ENCODE measurements at places on chromosomes 12 and 14.

DNA sequence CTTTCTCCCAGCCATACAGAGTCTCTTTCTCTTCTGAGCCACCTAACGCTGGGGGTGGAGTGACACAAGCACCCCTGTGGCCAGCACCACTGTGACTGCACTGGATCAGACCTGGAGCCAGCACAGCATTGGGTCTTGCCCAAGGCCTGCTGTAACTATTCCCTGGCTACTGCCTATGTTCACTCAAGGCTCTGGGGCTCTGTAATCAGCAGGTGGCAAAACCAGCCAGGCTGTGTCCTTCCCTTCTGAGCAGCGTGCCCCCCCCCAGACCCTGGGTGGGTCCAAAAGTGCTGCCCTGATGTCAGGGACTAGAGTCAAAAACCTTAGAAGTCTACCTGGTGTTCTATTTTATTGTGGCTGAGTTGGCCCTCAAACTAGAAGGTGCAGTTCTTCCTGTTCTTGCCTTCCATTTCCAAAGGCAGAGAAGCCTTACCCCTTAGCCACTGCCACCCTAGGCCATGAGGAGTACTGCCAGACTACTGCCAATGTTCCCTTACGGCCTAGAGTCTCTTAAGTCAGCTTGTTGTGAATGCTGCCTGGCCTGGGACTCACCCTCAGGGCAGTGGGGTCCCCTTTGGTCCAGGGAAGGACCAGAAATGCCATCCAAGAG, 49.9 kb downstream of the PELI2 start:
- DNase-seq, result no peak

DNA sequence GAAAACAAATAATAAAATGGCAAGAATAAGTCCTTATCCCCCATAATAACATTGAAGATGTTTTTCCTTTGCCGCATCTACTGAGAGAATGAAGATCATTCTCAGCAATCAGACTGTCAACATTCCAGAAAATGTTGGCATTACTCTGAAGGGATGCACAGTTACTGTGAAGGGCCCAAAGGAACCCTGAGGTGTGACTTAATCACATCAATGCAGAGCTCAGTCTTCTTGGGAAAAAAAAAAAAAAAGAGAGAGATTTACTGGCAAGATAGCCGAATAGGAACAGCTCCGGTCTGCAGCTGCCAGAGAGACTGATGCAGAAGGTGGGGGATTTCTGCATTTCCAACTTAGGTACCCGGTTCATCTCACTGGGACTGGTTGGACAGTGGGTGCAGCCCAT, 41.3 kb upstream of the OR6J1 start:
- DNase-seq, result no peak

GRCh38 chr12:15801770-15802744, 12.9 kb upstream of the EPS8 start:
- DNase-seq, result no peak

DNA sequence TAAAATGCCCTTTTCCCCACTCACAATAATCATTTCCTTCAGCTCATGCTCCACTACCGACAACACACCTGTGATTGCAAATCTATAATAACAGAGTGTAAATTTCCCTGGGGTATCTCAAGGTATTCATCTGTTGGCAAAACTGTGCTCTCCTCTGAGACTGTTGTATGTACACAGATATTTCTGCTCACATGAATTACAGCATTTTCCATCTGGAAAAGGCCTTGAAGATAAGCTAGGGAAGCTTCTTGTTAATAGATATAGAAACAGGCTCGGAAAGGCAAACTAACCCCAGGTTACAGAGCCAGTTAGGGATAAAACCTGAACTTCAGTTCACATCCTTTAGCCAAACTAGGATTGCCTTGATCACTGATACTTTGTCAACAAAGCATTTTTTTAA, 210.4 kb upstream of the KRR1 start:
- DNase-seq, result no peak

DNA sequence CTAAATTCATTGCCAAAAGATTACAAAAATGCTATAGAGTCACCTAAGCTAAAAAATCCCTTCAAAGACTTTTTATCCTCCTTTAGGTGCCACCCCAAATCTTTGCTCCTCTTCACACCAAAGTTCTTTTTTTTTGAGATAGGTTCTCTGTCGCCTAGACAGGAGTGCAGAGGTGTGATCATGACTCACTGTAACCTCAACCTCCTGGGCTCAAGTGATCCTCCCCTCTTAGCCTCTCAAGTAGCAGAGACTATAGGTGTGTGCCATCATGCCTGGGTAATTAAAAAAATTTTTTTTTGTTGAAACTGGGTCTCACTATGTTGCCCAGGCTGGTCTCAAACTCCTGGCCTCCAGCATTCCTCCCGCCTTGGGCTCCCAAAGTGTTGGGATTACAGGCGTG, 47.9 kb downstream of the WDHD1 start:
- DNase-seq, result no peak

DNA sequence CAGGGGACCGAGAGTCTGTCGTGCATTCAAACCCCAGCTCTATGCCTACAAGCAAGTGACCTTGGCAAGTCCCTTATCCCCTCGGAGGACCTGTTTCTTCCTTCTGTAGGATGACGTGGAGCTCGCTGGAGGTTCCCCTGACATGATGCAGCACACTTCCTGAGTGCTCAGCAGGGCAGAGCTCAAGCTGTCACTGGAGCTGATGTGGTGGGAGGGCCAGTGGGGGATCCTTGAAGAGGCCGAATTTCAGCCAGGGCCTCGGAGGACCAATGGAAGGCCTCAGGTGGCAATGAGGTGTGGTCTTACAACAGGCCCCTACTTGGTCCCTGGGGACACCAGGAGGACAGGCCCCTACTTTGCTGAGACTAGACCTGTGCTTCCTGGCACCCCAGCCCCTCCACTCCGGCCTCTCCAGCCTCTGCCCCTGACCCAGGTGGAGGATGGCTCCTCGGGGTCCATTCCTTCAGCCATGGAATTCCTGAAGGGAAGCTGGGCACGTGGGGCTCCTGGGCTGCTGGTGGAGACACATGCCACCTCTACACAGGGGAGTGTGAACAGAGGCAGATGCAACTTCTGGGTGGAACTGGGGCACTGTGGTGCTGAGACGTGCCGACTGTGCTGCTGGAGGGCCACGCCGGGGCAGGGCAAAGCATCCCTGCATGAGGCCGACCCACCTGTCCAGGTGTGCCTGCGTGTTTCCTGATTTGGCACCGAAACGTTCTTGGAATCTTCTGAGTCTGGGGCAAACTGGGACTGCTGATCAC, 18.7 kb upstream of the KIF26A start:
- no peak for DNase-seq

DNA sequence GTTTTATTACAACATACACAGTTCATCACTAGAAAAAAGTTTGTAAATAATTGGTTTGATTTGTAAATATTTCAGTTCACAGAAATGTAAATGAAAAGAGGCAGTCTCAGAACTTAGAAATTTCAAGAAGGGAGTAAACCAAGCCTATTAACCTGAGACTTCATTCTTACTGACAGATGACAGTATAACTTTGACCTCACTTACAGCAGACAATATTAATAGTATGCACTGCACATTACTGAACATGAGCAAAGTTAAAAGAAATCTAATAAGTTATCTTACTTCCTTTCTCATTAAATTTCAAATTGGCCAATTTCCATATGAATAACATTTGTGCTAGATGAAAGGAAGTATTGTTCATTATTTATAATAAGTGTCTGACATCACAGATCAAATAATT, 235.8 kb downstream of the SLC6A15 start:
- DNase-seq, result no peak

GRCh38 chr12:18823461-18823860, 85.5 kb downstream of the CAPZA3 start:
- DNase-seq, result no peak
